ENCODE measurements at places on chromosomes 4 and X. TPM values are rescaled to one million over a fixed set of nuclear protein-coding genes. Genes with fewer than 3 reads are reported as not detected.

GRCh38 chr4:127509155-127509554 lies 123.6 kb upstream of the INTU start:
- DNase-seq = no peak

DNA sequence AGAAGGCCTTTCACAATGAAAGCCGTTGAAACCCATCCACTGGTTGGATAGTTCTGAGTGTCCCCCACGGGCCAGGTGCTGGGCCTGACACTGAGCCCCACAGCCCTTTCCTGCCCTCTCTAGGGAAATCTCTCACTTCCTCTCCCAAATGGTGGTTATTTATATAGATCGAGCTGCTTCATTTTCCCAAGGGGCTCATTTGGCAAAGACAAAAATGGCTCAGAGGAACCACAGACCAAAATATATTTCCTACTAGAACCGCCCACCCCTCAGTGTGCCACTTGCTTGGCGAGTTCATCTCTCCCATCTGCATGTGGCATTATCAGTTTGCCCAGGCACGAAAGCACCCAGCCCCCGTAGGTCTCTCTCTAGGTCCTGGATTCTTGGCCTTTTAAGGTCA lies 53.3 kb upstream of the STIM2 start:
- no peak for DNase-seq

DNA sequence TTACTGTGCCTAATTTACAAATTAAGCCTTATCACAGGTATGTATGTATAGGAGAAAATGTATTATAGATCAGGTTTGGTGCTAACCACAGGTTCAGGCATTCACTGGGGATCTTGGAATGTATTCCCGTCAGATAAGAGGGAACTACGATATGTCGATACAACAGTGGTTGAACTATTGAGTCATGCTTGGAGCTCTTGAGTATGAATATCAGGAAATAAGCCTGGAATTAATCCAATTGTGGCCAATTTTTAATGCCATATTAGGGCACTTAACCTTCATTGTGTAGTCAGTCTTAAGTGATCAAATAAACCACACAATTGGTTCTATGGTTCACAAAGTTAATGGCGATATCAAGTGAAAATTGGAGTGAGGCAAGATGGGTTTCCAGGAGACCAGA lies 556.5 kb downstream of the IL1RAPL1 start:
- no peak for DNase-seq

Gene CT45A2
- not detected for total RNA-seq

- DNase-seq = no peak
Observed at GRCh38 chrX:39936886-39937770, 160.6 kb downstream of the BCOR start.

Gene MAP7D2
- total RNA-seq = 0.09 TPM

DNA sequence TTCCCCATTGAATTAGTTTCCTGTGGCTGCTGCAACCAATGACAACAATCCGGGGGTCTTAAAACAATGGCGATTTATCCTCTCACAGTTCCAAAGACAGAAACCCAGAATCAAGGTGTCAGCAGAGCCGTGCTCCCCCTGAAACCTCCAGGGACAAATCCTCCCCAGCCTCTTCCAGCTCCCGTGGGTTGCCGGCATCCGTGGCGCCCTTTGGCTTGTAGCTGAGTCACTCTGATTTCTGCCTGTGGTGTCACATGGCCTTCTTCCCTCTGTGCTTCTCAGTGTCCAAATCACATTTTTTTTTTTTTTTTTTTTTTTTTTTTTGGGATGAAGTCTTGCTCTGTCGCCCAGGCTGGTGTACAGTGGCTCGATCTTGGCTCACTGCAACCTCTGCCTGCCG lies 64.5 kb upstream of the STX18 start:
- DNase-seq = no peak

Gene HDAC8
- 8.5 TPM for total RNA-seq

Gene FREM3
- not detected for total RNA-seq

GRCh38 chr4:41693629-41694028 lies 54.9 kb downstream of the PHOX2B start:
- DNase-seq = no peak

Gene RTL9
- not detected for total RNA-seq

Gene MAGEB6B
- total RNA-seq = not detected

DNA sequence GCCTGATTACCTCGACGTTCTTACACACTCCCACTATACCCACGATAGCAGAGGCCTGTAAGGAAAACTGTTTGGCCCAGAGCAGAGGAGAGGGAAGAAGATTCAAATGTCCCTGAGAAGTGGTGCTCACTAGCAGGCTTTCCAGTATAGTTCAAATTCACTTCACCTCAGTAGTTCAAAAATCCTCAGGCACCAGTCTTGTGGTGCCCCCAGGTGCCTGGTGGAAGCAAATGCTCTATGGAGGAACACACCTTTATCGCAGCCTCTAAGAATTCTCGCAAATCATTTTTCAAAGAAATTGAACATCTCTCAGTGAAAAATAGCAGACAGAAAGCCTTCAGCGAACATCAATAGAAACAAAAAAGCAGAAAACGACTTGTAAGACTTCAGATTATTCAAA lies 12.2 kb upstream of the MTMR1 start:
- DNase-seq = no peak

DNA sequence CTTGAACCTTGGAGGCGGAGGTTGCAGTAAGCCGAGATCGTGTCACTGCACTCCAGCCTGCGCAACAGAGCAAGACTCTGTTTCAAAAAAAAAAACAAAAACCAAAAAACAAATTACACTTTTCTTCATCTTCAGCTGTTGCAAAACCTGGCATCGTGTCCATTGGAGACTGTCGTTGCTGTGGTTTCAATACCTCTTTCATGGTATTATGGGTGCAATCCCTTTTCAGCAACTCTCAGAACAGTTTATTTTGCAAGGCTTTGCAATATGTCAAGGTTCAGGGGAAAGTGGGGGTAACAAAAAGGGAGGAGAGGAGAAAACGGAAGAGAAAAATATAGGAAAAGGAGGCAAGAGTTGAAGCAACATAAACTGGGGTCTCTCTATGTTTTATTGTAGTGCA lies 40.8 kb downstream of the ARSD start:
- no peak for DNase-seq

- no peak for DNase-seq
Observed at GRCh38 chrX:132393992-132394391, 94.8 kb downstream of the MBNL3 start.

GRCh38 chr4:74258963-74259362 lies 49.3 kb upstream of the EPGN start:
- DNase-seq = peak; percentile 67

GRCh38 chrX:119249891-119250290 lies 13.8 kb downstream of the PGRMC1 start:
- no peak for DNase-seq

Gene PABPC1L2B
- total RNA-seq = not detected

- DNase-seq = no peak
Observed at GRCh38 chrX:22889819-22890218, 109.9 kb upstream of the DDX53 start.

DNA sequence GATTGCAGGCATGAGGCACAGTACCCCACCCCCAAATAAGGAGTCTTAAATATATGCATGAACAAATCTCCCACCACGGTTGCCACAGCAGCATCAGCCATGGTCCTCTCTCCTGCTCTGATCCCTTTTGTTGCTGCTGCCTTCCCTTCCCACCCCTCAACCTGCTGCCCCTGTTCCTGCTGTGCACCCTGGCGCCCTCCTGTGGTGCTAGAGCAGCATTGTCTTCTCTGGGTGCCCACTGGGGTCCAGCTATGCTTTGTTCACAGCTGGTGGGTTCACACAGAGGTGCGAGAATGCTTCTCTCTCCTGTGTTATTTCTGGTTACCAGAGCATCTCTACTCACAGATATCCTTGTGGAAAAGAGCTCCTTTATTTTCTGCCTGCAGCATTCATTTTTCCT lies 116.2 kb downstream of the GATB start:
- DNase-seq = no peak

- DNase-seq = no peak
Observed at GRCh38 chr4:161680146-161680545, 483.7 kb downstream of the FSTL5 start.

DNA sequence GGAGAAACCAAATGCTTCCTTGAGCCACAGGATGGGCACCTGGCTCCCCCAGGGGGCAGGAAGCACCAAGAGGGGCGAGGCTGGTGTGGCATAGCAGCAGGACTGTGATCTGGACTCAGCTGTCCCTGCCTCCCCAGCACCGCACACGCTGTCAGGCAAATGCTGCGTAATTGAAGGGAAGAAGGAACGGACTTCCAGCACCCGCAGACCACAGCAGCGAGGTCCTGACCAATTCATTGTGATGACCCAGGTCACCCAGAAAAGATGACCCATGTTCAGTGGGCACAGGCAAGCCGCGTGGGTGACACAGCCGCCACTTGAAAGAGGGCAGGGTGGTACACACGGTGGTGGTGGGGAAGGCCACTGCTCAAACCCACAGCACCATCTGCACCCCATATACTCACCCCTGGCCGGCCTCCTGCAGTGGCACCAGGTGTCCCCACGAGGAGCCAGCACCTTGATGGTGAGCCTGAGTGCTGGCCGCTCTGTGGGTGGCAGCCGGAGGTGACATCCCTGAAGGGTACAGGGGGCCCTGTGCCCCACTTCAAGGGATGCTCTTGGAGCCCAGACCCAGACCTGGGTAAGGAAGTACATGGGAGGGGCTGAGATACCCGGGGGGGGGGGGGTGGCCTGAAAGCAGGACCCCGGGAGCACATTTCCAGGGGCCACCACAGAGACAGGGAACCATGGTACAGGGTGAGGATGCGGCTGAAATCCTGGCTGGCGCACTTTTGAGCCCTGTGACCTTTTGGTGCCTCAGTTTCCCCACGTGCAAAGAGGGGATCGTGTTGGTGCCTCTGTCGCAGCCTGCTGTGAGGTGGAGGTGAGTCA lies 11.5 kb downstream of the NAT8L start:
- DNase-seq = no peak

DNA sequence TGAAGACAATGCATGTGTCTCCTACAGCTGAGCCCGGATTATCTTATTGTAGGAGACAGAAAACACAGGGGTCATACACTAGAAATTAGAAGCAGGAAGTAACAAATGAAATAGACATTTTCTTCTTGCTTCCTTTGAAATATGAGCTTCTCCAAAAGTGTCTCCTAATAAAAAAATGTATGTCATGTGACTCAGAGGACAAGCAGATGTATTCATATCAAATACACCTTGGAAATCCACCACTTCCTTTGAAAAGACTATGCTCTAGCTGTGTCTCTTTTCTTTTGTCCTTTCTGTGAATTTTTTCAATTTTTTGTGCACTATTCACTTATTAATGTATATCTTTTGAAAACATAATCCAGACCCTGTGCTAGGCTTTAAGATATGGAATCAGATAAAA lies 1906.2 kb downstream of the C4orf33 start:
- DNase-seq = no peak

DNA sequence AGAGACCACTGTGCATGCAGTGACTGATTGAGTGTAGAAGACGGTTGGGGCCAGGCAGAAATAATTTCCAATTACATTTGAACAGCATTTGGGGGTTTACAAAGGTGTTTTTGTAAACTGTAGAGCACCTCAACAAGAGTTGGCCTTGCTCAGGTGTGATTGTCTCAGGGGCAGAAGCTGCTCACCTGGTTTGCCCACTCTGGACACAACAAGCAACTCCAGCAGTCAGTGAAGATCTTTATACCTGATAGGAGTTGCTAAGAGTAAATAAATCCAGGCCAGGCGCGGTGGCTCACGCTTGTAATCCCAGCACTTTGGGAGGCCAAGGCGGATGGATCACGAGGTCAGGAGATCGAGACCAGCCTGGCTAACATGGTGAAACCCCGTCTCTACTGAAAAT lies 221.3 kb downstream of the RAB28 start:
- no peak for DNase-seq

Gene KCND1
- total RNA-seq = 1.7 TPM

Gene GYPE
- total RNA-seq = not detected

DNA sequence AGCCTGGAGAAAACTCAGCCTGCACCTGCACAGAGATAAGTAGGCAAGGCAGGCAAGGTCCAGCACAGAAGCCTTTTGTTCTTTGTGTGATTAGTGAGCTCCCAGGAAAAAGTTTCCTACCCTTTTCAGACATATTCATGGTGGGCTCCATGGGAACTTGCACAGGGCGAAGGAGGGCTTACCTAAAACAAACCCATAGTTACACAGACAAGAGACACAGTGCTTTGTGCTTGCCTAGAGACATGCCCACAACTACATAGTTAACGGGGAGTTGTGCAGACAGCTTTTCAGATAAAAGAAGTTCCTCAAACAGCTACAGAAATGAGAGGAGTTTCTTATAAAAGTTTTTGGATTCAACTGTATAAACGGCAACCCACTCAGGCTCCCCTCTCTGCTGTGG lies 180.5 kb downstream of the GLUD2 start:
- DNase-seq = no peak

Gene TNIP2
- 11.4 TPM for total RNA-seq

- DNase-seq = no peak
Observed at GRCh38 chrX:132442691-132443090, 46.1 kb downstream of the MBNL3 start.

DNA sequence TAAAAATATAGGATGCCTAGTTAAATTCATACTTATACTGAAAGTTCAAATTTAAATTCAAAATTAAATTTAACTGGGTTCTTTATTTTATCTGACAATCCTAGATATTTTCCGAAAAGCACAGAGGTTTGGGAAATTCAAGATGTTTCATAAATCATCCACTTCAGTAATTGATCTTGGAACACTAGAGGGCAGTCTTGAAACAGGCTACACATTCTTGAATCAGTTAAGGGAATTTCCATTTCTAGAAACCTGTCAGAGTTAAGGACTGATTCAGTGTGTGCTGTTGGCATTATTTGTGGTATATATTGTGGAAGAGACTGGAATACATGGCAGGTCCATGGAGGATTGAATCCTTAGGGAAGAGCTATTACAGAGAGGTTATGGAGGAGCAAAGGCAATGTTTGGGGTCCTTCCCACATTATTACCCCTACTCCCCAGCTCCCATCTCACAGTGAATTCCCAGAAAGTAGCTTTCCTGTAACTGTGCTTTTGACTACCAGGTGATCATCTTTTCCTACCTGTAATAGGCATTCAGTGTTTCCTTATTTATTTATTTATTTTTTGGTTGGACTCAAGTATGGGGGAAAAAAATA lies 92.9 kb downstream of the EGF start:
- DNase-seq = no peak

GRCh38 chrX:107677501-107677901 lies 49.2 kb downstream of the PRPS1 start:
- DNase-seq = no peak

- DNase-seq = no peak
Observed at GRCh38 chr4:36712013-36712412, 430.6 kb downstream of the DTHD1 start.

All from pancreas (tissue), 10 donors.